Pancreas (tissue), 10 donors: ENCODE measurements at places on chromosomes 5 and 9. TPM values are rescaled to one million over a fixed set of nuclear protein-coding genes. Genes with fewer than 3 reads are reported as not detected.
A peak's percentile ranks its signal among the peaks of the same experiment; 100 is the strongest.

DNA sequence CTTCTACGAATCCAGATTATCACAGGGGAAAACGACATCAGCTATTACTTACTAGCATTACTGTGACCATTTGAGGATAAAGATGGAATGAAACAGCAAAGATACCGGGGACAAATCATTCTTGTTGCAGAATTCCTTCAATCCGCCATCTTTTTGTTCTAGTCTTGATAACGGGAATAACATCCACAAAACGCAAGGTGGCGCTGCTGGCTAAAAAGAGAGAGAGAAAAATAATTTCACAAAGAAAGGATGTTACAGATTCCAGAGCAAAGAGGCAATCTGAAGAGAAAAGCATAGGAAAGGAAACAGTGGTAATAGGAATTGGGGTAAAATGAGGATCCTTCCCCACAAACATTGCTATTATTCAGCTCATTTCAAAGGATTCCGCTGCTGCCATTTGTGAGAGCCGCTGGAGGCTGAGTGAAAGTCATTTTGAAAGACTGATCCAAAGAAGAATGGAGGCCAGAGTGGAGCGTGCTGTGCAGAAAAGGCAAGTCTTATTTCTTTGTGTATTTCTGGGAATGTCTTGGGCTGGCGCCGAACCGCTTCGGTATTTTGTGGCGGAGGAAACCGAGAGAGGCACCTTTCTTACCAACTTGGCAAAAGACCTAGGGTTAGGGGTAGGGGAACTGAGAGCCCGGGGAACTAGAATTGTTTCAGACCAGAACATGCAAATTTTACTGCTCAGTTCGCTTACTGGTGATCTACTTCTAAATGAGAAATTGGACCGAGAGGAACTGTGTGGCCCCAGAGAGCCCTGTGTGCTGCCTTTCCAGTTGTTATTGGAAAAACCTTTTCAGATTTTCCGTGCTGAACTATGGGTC is at the start of gene PCDHB7:
TSS of gene PCDHB7 (plus strand) at position 264 of the 824 bp plus-strand sequence. CDS start at position 456, 192 bp downstream.
- DNase-seq: no peak

GRCh38 chr9:21070171-21070571 is 7.6 kb downstream of the IFNB1 start:
- DNase-seq: no peak

DNA sequence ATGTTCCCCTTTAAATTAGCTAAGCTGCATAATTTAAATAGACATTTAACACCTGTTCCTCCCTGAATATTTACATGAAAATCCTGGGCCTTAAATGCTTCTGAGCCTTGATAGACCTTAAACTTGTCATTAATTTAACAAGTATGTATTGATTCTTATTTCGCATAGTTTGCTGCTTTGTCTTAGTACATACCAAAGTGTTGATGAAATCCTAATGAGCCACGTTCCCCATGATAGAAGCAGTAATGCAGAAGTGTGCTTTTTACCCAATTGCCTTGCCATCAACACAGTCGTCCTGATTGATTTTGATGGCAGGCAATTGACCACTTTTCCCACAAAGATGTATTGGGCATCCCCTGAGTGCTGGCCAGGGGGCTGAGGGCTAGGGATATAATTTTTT is 213.5 kb downstream of the SGCD start:
- no peak for DNase-seq

- no peak for DNase-seq
Observed at GRCh38 chr9:129889122-129889940, 54.1 kb downstream of the USP20 start.

- no peak for DNase-seq
Observed at GRCh38 chr5:130514984-130515690, 610.9 kb downstream of the CHSY3 start.

DNA sequence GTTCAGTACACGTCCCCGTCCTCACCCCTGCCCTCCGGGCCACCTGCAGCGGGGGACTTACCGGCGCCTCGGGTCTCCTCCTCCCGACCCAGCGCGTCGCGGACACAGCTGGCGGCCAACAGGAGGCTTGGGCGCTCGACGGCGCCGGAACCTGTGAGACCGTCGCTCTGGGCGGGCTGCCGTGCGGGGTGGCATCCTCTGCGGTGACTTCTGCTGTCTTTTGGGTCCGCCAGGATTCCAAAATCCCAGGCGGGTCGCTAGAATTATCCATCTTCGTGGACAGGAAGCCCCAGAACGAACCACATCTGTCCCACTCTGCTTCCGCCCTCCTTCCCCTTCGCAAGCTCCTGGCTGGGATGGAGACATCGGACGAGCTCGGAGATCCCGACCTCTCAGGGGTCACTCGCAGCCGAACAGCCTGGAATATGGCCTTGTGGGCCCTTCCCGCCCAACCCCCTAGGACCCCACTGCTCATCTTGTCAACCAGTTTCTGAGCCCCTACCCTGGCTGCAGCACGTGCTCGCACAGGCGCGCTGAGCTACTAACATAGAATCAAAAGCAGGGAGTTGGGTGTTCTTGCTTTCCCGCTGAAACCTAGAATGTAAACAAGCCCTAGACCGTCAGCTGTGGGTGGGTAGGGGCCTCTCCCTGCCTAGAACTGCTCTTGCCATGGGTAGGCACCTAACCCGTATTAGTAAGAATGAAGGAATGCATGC is 947 bp upstream of the MARCHF3 start:
- DNase-seq: peak; percentile 72

DNA sequence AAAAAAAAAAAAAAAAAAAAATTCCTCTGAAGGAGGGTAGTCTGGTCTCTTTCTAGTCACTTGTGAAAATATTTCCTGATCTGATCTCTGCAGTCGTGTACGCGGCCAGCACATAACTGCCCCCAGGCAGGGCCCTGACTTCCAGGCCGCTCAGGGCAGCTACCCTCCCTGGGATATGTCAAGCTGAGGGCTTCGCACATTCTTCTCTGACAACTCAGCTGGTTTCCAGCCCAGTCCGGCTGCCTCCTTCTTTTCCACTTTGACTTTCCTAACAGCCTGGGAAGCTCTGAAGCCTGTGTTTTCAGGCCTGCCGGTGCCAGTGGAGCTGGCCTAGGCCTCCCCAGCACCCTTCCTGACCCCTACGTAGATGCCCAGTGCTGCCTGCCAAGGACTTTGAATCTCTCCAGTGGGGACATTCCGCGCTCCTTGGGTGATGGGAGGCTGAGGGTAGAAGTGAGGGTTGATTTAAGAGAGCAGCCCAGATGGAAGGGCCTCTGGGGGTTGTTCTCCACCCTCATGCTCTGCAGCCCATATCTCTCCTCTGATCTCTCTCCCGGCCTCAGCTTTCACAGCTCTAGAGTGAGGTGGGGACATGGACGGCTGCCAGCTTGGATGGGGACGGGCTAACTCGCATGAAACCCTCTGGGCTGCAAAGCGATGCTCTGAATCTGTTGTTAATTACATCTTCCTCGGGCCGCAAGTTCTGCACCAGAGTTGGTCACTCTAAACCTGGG is 20.7 kb downstream of the COL5A1 start:
- DNase-seq: no peak

DNA sequence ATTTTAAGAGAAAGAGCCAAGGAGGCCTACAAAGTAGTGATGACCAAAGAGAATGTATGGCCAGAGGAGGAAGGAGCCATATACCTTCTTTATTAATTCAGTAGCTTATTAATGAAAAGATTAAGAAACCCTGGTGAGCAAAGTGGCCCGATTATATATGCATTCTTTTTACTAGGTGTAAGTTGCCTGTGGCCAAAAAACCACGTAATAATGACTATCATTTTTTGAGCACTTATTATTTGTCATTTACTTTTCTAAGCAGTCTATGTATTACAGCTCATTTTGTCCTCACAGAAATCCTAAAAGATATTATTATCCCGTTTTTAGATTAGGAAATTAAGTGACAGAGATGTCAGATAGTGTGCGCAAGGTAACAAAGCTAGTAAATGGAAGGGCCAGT is 3.0 kb downstream of the CWC27 start:
- no peak for DNase-seq

GRCh38 chr5:154147666-154148065 is 42.9 kb upstream of the GALNT10 start:
- no peak for DNase-seq

DNA sequence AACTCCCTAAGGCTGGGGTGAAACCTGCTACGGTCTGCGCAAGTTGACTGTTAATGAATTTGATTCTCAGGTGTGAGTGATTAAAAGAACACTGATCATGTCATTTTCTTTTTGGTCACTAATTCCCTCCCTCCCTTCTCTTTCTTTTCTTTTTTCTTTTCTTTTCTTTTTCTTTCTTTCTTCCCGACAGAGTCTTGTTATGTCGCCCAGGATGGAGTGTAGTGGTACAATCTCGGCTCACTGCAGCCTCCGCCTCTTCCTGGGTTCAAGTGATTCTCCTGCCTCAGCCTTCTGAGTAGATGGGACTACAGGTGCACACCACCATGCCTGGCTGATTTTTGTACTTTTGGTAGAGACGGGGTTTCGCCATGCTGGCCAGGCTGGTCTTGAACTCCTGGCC is 2.6 kb downstream of the ANXA1 start:
- DNase-seq: no peak

GRCh38 chr5:61620699-61621182 is 288.7 kb downstream of the ZSWIM6 start:
- no peak for DNase-seq

GRCh38 chr9:119852390-119852789 is 483.2 kb upstream of the BRINP1 start:
- no peak for DNase-seq

Gene KIF2A
- 18.7 TPM for total RNA-seq

Gene CARD9
- total RNA-seq: 1.6 TPM

Gene FAM163B
- not detected for total RNA-seq

Gene SPAAR
- 0.12 TPM for total RNA-seq

Gene GLRX
- 6.5 TPM for total RNA-seq

Gene PDZD2
- 3.3 TPM for total RNA-seq
